Tongue (tissue), 3 donors: ENCODE measurements at places on chromosomes 5 and 9.

DNA sequence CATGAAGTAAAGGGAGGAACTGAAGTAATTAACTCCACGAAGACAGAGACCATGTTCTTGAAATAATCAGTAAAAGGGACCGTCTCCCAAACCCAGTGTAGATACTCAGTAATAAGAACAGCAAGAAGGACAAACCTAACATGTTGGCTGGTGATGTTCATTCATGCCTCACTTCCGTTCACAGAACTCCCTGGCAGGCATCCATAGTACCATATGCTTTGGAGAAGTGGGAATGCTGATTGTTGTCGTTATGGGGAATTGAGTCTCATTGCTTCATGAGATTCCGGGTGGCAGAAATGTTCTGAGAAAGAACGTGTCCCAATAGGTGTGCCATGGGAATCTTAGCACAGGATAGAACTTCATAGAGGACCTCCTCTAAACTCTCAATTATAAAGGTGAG lies 452.3 kb downstream of the ZSWIM6 start:
- no peak for DNase-seq

- no peak for DNase-seq
Observed at GRCh38 chr9:99354104-99354503, 132.0 kb downstream of the SEC61B start.

GRCh38 chr5:125376059-125376641 lies 629.7 kb upstream of the ZNF608 start:
- no peak for DNase-seq

DNA sequence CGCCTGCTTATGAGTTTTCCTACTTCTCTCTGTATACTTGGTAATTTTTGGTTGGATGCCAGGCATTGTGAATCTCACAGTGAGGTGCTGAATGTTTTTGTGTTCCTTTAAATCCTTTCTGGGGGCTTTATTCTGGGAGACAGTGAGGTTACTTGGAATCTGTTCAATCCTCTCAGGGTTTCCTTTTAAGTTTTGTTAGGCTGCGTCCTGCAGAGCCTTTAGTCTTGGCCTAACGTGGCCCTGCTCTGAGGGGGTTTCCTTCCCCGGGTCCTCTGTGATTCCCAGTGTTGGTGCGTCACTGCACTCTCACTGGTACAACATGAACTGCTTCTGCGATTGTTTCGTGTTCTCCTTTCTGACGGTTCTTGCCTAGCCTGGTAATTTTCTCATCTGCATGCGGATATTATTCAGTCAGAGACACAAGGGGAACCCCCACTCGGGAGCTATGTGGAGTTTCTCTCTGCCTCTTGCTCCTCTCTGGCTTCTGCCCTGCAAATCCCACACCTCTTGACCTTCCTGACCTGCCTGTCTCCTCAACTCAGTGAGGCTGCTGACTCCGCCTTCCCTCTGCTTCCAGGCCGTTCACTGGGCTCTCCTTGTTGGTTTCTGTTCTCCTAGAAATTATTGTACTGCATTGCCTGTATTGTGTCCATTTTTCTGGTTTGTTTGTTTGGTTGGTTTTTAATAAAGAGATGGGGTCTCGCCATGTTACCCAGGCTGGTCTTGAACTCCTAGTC lies 128.1 kb downstream of the DAB2IP start:
- DNase-seq = peak; percentile 46

GRCh38 chr9:105341434-105342146 lies 97.1 kb downstream of the SLC44A1 start:
- DNase-seq = no peak

DNA sequence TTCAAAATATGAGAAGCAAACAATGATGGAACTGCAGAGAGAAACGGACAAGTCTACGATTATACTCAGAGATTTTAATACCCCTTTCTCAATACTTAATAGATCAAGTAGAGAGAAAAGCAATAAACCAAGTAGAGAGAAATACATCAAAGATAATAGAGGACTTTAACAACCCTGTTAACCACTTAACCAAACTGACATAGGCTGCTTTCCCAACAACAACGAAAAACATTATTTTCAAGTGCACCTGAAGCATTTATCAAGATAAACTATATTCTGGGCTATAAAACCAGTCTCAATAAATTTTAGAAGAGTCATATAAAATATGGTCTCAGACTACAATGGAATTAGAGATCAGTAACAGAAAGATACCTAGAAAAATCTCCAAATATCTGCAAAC lies 67.4 kb downstream of the GNAQ start:
- no peak for DNase-seq

DNA sequence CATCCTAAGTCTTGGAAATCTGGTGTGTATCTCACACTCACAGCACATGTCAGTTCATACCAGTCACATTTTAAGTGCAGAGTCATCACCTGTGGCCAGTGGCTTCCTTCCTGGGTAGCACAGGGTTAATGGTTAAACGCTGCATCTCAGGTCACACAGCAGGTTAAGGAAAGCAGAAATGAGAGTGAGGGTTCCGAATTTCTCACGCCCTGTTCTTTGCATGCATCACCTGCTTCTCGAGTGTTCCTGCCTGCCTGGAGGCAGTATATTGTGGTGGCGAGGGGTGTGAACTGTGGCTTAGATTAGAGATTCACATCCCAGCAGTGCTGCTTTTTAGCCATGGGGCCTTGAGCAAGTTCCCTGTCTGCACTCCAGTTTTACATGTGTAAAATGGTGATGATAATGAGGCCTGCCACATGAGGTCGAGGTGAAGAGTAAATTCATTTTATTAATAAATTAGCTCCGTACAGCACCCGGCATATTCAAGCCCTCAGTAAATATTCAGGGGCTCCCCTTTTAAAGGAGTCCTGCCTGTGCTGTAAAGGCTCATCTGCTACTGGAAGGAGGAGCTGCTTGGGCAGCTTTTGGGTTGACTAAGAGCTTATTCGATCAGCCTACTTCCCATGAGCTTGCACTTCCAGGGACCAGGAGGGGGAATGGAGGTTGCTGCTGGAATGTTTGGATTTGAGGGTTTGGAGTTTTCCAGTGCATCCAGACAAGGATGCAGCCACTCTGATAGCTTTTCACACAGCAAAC lies 61.1 kb upstream of the SAP30L start:
- DNase-seq = no peak

GRCh38 chr9:76810377-76810957 lies 46.2 kb downstream of the PCA3 start:
- peak; percentile 72 for DNase-seq

DNA sequence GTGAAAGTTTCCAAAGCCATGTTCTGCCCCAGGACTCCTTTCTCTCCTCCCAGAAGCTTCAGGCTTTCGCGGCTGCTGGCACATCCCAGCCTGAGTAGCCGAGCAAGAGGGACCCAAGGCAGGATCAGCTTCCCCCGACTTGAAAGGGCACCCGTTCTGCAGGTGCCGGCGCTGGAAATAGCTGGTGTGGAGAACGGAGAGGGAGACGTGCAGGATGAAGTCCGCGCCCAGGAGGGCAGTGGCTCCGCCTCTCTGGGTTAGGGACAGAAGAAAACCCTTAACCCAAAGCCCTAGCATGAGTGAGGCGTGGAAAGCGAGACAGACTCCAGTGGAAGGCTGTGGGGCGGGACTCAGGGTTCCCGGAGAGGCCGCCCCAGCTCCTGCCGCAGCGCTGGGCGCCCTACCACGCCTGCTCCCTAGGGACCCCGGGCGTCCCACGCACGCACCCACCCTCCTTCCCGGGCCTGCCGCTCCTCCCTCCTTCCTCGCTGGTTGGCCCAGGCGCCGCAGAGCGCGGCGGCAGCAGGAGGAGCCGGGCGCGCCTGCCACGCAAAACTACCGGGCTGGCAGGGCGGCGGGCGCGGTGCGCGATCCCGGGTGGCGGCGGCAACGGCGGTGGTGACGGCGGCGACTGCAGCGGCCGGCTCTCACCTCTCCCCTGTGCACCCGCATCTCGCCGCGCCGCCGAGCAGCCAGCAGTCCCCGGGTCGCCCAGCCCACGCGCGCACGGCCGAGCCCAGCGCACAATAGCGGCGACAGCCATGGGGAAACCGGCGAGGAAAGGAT lies at the start of gene SLC1A1:
SLC1A1 (plus strand) TSS at position 550 of the 786 bp plus-strand sequence; CDS start at position 762, 212 bp downstream.
- peak; percentile 51 for DNase-seq

- DNase-seq = peak; percentile 68
Observed at GRCh38 chr5:73232266-73233041, 59.5 kb downstream of the TMEM174 start.

DNA sequence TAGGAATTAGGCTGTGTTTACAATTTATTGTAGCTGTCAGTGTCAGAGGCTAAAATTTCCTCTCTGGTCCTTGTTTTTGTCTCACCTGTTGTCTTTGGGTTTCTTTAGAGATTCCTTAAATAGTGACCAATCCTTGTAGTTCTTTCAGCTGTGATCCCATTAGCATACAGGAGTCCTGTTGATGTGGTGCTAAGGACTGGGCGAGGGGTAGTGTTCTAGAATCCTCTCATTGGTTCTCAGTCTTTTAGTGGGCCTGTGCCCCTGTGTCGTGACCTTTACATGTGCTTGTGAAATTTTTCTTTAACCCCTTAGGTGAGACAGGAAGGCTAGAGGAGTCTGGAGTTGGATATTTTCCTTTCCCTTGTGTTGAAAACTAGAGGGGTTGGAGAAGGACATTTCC lies 51.2 kb downstream of the ZNF618 start:
- no peak for DNase-seq

DNA sequence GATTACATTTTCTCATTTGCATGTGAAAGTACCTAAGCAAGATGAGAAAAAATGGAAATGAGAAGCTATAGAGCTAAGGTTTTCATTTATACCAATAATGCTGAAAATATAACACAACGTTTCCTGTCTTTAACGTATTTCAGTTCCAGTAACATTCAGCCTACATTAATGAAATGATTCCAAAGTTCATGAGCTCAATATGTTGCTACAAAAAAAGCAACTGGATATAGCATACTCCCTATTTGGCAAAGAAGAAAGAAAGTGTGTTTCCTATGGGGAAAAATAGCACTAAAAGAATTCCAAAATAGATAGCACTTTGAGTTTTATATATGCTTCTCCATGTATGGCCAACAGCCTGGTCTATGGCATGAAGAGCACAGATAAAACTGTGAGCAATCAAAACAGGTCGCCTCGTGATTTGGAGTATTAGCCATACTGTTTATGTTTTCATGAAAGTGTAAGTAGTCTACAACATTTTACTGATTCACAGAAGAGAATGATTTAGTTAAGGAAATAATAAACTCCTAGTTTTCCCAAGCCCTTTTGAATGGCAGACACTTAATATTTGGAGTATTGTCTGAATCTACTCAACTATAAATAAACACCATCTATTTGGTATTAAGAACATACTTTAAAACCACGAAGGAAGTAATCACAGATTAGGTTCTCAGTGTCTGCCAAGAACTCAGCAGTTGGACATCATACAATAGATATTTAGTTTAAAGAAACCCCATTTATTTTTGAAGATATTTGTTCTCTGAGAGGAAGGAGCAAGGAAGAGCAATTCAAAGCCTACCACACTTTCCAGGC lies 258.7 kb upstream of the RASA1 start:
- DNase-seq = no peak

DNA sequence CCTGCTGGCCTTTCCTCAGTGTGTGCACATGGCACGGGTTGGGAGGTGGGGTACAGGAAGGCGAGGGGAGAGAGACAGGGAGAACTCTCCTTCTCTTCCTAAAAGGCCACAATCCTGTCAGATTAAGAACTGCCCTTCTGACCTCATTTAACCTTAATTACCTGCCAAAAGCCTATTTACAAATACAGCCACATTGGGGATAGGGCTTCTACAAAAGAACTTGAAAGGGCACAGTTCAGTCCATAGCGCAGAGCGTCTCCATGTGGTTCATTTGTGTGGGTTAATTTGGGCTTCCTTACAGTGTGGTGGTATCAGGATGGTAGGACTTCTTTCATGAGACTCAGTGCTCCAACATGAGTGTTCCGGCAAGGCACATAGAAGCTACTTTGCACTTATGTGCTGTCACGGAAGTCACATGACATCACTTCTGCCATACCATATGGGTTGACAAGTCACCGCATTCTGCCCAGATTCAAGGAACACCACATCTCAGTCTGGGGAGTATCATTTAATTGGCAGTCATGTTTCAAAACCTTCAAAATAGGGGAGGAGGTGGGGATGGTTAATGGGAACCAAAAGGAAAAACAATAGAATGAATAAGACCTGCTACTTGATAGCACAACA lies 46.8 kb downstream of the NLN start:
- DNase-seq = no peak

DNA sequence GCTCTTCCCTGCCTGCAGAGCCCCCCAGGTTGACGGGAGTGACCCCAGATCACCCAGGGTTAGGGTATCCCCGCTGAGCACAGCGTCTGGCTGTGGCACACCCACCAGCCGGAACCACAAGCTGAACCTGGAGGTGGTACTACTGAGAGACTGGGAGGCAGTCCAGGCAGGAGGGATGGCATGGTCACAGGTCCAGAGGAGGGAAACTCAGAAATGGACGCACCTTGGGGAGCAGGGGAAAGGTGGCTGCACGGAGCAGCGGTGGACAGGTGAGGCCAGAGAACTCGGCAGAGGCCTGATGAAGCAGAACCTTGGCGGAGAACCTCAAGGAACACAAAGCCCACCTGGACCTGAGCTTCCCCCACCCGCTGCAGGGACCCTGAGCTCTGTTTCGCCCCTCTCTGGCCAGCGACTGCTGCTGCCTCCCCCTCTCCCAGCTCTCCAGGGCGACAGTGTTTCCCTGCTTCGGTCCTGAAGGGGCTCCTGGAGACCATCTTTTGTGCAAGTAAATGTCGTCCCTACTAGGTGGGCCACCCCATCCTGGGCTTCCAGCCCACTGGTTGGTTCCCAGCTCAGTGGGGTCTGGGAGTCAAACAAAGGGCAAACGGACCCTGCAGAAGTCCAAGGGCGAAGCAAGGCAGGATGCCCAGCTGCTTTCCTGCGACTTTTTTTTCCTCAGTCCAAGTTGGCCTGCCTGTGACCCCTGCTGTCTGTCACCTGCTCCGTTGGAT lies 845 bp downstream of the ADGRD2 start:
- no peak for DNase-seq

GRCh38 chr5:91282210-91282609 lies 100.9 kb downstream of the ARRDC3 start:
- no peak for DNase-seq

DNA sequence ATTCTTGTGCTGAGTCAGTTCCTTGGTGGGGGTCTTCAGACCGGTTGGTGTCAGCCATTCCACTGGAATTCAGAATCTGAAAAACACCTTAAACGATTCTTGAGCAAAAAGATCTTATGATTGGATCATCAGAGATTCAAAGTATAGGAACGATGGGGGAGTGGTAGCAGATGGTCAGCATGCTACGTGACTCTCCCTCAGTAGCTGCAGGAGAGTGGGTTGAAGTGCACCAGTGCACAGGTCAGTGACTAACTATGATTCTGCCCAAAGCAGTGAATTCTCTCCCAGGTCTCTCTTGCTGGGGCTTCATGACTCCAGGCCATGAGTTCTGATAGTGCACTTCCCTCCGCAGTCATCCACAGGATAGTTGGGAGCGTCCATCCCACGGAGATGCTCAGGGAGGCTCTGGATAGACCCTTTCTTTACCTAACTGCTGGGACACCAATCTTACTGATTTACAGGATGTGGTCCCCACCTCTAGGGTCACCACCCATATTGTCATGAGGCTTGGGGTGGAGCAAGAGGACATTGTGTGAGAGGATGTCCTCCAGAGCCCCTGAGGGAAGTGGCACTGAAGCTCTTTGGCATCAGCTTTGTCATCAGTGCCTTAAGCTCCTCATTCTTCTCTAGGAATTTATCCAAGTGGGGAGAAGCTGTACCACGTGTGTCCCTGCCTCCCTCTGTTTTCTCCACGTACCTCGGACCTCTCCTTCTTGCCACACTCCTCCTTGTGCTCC lies 62.0 kb downstream of the RASGRF2 start:
- no peak for DNase-seq

- peak; percentile 19 for DNase-seq
Observed at GRCh38 chr9:113380869-113381378, 4.1 kb upstream of the HDHD3 start.

- peak; percentile 62 for DNase-seq
Observed at GRCh38 chr9:26170190-26170589, 491.9 kb upstream of the TUSC1 start.
